ENCODE measurements at places on chromosomes 16 and 17.

- no peak for DNase-seq
Observed at GRCh38 chr17:29624586-29624985, 1.9 kb upstream of the CORO6 start.

- no peak for DNase-seq
Observed at GRCh38 chr16:57821149-57821971, 19.1 kb upstream of the KIFC3 start.

DNA sequence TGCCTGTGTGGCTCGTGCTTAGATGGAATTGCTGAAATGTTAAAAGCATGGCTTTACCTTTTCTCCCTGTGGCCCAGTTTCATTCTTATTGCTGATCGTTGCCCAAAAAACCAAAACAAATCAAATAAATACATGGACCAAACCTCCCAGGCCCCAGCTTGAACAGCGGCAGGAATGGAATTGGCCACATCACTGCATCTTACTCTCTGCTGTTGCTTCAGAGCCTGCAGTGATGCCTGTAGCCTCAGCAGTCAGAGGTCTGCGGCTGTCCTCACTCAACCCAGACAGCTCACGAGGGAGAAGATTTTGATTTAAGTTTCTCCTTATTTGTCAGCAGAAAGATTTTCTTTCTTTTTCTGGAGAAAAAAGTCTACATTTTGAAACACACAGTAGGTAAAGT is 91.5 kb downstream of the NPIPB11 start:
- no peak for DNase-seq

DNA sequence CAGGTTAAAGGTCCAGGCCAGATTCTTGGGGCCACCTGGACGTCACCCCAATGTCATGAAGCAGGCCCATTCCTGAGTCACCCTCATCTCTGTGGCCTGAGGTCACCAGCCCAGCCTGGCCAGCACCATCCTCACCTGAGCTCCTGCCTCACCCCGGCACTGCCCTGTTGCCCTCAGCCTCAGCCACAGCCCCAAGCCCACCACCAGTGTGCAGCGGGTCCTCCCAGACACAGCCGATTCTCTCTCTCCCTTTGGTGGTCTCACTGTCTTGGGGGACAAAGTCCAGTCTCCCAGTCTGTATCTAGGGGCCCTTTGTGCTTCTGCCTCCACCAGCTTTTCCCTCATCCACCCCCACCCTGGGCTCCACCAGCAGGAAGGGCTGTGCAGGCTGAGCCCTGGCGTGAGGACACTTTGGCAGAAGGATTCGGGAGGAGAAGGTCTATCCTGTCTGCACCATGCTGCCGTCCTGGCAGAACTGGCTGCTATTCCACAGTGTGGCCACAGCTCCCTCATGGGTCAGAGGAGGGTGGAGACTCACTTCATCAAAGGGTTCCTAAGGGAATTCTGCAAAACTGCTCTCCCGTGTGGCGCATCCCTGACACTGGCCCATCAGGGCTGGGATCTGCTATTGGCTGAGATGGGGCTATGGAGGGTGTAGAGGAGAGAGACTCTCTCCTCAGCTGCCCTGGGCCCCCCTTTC is 64.3 kb downstream of the PRMT7 start:
- no peak for DNase-seq

DNA sequence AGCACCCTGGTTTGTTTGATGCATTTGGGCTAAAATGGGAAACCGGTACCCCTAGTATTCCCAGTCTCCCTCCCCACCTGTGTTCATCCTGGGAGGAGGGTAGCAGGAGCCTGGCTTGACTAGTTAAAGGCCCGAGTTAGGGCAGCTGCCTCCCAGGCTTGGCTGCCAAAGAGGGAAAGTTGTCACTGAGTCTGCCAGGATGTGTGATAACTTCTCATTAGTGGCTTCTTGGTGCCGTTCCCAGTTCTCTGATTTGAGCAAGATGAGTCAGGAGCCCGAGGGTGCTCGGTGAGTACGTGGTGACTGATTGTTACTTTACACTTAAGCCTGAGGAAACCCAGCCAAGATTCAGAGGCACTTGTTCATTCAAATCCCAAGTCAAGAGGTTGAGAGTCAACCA is 2.5 kb downstream of the KRT32 start:
- no peak for DNase-seq

DNA sequence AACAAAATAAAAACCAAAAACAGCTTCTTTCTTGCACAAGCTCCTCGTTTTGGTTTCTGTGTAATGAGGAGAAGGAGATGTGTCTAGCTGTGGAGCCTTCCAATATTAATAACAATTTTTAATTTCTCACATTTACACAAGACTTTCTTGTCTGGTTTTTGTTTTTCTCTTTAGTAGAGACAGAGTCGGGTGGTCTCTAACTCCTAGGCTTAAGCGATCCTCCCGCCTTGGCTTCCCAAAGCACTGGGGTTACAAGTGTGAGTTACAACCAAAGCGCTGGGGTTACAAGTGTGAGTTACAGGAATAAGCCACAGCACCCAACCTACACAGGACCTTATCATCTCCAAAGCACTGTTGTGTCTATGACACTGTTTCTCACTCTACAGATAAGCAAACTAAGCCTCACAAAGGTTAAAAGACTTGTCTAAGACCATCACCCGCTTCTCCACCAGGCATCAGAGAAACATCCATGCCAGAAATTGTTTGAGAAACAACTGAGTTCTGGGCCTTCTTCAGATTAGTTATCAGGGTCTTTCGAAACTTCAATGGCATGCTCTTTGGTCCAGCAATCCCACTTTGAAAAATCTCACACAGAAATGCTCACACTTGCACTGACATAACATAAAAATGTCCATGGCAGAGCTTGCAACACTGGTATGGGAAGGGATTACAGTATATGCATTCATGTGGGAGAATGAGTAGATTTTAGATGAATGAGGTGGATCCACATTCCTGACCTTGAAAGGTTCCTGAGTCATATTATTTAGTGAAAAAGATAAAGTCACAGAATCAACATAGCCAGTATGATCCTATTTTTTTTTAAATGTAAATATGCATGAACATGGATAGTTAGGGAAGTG is 3.9 kb downstream of the ABAT start:
- DNase-seq: no peak

DNA sequence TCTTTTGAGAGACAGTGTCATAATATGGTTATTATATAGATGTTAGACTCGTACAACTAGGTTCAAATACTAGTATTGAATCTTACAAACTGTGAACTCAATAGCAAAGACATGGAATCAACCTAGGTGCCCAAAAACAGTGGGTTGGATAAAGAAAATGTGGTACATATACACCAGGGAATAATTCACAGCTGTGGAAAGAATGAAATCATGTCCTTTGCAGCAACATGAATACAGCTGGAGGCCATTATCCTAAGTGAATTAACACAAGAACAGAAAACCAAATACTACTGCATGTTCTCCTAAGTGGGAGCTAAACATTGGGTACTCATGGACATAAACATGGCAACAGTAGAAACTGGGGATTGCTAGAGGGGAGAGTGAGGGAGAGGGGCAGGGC is 8.1 kb downstream of the PHKB start:
- DNase-seq: no peak

DNA sequence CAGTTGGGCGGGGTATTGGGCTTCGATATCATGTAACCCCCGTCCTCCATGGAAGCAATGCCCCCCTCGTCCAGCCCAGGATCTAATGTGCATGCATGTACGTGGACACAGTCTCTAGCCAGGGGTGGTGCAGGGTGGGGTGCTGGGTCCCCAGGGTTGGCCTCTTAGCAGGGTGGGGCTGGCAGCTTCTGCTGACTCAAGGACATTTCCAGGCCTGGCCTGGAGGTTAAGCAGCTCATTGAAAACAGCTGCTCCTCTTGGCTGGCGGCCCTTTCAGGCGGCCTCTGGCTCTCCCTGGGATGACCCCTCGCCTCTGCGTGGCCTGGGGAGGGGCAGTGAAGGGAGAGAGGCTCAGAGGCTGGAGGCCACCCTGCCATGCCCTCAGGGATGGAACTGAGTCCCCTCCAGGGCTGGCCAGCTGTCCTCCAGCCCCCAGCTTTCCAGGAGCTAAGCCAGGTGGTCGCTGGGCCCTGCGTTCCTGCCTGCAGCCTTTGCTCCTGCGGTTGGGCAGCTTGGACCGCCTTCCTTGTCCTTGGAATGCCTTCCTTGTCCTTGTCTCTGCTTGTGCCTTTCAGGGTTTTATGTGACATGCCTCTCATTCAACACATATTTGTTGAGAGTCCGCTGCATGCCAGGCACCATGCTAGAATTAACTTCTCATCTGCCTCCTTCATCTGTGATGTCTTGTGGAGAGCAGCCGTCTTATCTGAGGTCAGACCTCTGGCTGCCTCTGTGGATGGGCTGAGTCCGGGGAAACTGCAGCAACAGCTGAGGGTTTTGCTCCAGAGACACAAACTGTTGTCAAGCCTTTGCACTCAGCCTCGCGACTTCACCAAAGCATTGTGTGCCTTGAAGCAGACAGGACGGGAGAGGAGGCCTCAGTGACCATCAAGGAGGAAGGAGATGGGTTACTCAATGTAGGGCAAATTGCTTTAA is 26.6 kb downstream of the MRC2 start:
- DNase-seq: no peak

DNA sequence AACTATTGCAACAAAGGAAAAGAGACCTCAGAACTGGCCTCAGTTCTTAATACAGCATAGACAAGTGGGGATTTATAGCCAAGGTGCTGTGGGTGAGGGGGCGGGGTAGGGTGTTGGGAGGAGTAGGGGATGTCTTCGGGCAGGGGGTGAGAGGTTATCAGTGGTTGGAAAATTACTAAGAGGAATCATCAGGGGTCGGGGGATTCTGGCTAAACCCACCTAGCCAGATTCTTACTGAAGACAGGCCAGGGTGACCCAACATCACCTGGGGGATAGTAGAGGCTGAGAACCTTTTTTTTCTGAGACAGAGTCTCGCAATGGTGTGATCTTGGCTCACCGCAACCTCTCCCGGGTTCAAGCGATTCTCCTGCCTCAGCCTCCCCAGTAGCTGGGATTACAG is 32.6 kb downstream of the HS3ST3B1 start:
- DNase-seq: no peak

DNA sequence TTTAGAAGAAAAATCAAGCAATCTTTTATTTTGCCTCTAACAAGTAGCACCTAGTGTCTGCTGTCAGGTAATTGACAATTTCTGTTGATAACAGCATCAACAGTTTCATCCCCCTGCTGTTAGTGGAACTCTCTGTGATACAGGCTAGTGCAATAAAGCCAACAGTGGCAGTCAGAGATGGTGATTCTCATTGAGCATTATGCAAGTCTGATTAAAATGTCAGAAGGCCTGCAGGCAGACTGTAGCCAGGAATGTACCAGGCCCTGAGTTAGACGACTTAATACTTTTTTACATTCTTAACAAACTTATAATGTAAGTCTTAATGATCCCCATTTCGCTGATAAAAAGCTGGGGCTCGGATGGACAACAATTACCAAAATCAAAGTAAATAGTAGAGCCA is 14.6 kb downstream of the CYLD start:
- DNase-seq: no peak

- no peak for DNase-seq
Observed at GRCh38 chr17:13931111-13931526, 138.2 kb upstream of the COX10 start.

- no peak for DNase-seq
Observed at GRCh38 chr17:81067391-81067811, 32.5 kb downstream of the BAIAP2 start.

- no peak for DNase-seq
Observed at GRCh38 chr17:57420734-57421717, 164.7 kb downstream of the MSI2 start.

GRCh38 chr16:12059216-12059769 is 82.8 kb downstream of the SNX29 start:
- DNase-seq: no peak

DNA sequence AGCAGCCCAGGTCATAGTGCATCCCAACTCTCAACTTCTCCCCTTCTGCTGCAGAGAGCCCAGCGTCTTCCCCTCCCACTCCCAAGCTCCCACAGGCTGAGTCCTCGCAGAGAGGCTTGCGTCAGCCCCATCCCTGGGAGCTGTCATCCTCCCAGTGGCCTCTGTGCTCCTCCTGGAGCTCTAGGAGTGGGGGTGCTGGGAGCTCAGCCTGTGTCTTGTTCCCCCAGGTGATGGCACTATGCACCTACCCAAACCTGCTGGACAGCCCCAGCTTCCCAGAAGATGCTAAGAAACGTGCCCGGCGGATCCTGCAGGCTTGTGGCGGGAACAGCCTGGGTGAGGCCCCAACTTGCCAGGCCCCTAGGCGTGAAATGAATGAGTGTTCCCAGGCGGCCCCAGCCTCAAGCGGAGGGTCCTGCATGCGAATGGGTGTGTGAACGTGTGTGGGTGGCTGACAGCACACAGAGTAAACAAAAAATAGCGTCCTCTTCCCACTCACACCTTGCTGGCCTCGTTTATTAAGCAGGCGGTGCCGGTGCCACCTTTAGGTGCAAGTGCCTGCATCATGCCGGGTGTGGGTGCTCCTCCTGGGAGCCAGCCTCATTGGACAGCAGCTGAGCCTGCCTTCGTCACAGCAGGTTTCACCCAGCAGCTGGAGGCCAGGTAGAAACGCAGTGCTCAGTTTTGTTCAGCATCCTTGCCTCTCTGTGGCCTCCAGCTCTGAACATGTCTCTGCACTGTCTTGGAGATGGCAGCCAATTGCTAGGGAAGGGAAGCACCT is 16.5 kb downstream of the GPT2 start:
- DNase-seq: no peak

- no peak for DNase-seq
Observed at GRCh38 chr16:51327001-51327400, 175.9 kb upstream of the SALL1 start.

DNA sequence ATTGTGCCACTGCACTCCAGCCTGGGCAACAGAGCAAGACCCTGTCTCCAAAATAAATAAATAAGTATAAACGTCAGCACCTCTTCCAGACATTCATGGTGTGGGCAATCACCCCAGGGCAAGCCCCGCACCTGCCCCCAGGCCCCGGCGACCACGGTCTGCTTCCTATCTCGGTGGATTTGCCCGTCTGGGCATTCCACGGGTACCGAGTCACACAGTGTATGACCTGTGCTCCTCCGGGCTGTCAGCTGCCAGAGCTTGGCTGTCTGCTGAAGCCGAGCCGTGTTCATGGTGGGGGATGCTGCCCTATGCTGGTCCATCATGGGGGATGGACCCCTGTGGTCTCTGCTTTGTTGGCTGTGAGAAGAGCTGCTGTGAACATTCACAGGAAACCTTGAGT is 15.4 kb downstream of the CYBC1 start:
- no peak for DNase-seq
